ENCODE measurements at places on chromosomes 5 and 9.
A peak's percentile ranks its signal among the peaks of the same experiment; 100 is the strongest.

- peak; percentile 25 for DNase-seq
Measured at GRCh38 chr9:25724424-25724823, 46.2 kb upstream of the TUSC1 start.

- no peak for DNase-seq
Measured at GRCh38 chr5:134714120-134714519, 24.2 kb upstream of the CAMLG start.

- DNase-seq: no peak
Measured at GRCh38 chr5:136506131-136506530, 140.8 kb upstream of the TRPC7 start.

GRCh38 chr9:87525546-87526303 lies 28.1 kb downstream of the DAPK1 start:
- no peak for DNase-seq

GRCh38 chr5:113000466-113000865 lies 23.9 kb downstream of the DCP2 start:
- DNase-seq: no peak

DNA sequence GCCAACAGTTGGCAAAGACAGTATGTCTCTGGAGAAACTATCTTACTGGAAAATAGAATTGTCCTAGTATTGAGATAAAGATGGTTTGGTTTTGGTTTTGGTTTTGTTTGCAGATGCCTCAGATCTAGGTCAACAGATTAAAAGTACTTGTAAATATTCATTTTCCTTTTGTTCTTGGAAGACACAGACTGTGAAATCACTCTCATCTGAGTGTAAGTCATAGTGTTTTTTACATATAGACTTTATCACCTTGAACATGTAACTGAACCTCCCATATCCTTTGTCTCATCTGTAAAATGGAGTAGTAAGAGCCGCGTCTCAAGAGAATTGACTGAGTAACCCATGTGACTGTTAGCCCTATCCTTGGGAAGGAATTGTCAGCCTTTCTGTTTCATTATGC lies 34.3 kb downstream of the MAP3K1 start:
- DNase-seq: no peak

DNA sequence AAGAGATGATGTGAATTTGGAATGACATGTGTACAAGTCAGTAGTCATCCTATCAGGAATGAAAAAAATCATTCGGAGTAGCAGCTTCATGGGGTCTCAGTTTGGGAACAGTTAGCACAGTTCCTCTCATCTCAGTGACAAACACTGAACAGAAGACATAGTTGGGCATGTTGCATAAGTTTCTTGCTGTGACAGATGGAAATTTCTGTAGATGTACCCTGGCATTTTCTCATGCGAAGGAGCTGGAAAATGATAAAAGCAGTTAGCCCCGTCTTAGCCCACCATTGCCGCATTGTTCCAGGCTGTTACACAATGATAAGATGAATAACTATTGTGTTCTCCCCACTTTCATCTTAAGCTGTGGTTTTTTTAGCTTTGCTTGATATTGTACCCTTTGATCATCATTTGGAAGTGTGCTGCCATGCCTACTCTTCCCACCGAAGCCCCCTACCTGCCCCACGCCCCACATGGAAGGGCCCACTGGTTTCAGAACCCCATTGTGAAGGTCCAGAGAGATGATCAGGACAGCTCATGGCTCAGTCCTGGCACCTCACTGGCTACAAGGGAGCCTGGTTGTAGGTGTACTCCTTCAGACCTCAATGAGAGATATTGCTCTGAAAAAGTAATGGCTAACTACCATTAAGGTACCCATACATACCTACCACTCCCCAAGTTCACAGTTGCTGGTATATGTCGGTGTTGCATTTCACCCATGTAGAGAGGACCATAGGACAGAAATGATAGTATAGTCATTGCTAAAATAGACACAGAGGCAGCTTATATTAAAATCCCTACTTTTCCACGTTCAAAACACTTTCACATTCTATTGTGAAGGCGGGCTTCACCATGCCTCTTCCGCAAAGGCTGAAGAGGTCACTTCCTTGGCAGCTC lies 38.8 kb downstream of the SFXN1 start:
- no peak for DNase-seq

- DNase-seq: no peak
Measured at GRCh38 chr5:170590566-170590965, 86.7 kb downstream of the KCNIP1 start.

- DNase-seq: no peak
Measured at GRCh38 chr5:115542651-115543364, 1.8 kb downstream of the FEM1C start.

DNA sequence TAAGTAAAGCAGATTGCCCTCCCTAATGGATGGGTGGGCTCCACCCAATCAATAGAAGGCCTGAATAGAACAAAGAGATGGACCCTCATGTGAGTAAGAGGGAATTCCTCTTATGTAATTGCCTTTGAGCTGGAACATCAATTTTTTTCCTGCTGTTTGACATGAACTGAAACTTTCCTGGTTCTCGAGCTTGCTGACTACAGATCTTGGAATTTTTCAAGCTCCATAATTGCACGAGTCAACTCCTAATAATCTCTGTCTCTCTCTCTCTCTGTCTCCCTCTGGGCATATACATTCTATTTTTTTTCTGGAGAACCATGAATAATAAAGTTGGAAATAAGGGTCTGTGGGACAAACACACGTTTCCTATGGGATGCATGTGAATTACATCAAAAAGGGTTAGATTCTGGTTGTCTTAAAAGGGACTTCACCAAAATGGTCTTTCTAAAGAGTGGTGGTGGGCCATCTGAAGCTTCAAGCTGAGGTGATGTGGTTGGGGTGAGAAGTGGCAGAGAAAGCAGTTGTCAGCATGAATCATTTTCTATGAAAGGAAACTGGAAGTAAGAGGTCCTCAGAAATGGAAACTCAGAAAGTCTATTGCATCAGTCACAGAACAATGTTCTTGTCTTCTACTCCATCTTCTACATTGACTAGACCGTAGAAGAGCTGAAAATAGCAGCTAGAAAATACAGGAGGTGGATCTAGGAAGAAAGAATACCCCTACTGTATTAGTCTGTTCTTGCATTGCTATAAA lies 47.0 kb upstream of the HOMER1 start:
- peak; percentile 44 for DNase-seq

DNA sequence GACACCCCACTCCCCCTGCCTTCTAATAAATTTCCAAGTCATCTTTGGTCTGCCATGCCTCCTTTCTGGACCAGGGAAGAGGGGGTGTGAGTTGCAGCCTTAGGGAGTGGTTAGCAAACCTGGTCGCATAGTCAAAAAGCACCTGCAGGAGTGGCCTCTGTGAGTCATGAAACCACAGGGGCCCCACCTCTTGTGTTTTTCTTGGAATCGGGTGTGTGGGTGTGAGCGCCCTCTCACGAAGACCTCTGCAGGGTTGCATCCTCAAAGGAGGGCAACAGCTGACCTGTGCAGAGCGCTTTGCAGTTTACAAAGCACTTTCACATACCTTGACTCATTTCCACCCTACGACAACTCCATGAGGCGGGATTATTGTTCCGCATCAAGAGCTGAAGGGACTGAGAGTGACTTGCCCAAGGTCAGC lies 36.8 kb upstream of the TEX48 start:
- DNase-seq: no peak

DNA sequence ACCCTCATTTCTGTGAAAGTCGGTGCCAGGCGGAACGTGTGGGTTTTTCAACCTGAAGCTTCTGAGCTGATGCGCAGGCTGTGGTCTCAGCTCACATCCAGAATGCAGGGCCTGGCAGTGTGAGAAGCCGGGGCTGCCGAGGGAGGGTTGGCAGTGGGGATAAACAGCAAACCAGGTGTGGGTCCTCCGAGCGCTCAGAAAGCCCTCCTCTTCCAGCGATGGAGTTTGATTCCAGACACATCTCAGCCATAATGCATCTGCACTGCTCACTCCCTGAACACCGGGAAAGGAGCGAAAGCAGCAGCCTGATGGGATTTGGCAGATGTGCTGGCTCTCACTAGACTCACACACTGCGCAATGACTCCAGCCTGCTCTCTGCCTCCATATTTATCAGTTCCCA lies 280.1 kb downstream of the HSPA4 start:
- DNase-seq: no peak

DNA sequence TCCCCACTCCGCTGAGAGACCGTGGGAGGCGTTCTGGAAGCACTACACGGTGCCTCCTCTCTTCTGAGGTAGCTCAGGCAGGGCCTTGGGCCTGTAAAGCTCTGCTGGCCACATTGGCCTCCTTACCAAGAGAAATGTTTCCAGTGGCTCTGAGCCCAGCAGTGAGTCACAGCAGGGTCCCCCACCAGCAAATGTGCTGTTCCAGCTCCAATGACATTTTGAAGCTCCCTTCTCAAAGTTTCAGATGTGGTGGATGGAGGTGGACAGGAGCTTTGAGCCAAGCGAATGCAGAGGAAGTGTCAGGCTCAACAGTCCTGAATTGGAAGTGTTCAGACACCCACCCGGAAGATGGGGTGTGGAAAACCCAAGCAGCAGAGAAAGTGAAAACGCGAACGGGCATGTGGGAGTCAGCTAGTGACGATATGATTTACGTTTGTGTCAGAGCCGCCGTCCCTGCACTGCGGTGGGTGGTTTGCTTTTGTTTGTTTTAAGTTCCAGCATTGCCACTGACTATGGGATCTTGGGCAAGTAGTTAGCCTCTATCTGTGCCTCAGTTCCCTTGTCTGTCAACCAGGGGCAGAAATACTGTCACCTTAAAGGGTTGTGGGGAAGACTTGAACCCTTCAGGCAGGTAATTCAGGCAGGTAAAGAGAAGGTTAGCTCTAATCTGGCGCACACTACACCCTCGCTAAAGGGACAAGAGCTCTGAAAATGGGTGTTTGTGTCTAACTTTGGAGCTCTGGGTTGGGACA lies 38.2 kb downstream of the C5orf15 start:
- DNase-seq: no peak

DNA sequence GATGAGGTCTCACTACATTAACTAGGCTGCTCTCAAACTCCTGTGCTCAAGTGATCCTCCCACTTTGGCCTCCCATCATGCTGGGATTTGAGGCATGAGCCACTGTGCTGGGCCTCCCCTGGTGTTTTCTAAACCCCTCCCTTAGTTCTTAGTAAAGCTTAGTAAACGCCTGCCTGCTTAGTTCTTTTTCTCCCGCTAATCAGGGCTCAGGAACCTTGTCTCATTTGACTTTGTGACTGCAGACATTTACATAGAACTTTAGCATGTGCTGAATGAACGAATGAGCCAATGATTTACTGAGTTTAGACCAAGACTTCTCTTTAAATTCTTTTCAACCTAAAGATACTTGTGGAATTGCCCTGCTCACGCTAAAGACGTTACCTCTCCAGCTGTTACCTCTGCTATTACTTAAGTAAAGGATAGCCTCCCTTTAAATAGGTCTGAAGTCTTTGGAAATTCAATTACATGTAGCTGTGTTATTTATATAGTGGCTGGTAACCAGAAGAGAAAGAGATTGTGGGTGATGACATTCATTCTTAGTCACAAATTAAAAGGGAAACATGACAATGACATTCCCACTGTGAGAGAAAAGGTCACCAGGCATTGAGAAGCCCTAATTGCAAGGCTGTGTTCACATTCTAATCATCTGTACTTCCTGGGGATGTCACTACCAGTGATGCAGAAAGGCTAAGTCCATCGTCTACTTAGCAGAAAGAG lies 18.6 kb upstream of the SUSD1 start:
- no peak for DNase-seq

DNA sequence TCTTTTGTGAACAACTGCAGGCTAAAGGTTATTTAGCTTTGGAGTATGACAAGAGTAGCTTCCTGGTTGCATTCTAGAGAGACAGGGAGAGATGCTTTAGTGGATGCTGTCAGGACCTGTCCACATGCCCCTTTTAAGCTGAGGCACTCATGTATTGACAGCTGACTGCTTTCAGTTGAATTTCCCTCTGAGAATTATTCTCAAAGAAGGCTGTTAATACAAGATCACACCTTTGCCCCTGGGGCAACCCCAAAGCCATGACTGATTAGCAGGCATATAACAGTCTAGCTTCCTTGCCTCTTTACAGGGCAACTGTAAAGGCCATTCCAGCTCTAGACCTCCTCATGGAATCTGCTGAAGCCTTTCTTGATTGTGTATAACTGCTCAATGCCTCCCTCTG lies 117.6 kb upstream of the ATP10B start:
- DNase-seq: no peak

GRCh38 chr5:7261049-7261448 lies 134.9 kb upstream of the ADCY2 start:
- DNase-seq: no peak

- DNase-seq: no peak
Measured at GRCh38 chr9:76463211-76463610, 4.2 kb downstream of the GCNT1 start.

GRCh38 chr5:1343315-1343751 lies 1.6 kb downstream of the CLPTM1L start:
- DNase-seq: no peak

DNA sequence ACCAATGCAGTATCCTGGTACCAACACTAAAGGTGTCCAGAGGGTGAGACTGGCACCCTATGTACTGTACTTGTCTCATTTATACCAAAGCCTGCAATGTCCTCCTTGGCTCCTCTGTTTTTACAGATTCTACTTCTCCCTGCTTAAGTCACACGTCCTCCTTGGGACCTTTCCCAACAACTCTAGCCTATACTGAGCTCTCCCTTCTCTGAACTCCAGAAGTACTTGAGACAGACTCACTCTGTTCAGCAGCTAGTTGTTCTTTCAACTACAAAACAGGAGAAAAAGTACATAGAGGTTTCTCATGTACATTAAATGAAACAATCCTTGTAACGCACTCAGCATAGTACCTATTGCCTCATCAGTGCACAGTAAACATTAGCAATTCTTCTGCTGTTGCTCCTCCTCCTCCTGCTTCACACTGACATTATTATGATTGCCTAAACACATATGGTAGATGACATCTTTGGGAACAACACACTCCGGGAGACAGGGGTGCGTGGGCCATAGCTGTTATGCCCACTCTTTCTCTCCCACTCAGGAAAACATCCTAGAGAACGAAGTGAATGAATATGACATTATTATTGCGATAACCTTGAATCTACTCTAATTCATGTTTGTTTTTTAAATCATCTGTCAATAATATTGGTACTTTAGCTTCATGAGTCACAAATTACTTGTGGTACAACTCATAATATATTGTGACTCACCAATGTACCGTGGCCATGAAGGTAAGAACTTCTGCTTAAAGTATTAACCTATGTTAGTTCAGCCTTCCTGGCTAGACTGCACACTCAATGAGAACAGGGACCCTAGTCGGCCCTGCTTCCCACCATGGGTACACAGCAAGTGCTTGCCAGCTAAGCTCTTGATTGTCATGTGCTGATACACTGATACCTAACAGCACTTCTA lies 180.3 kb upstream of the ADRA1B start:
- no peak for DNase-seq

- DNase-seq: no peak
Measured at GRCh38 chr5:168600409-168600808, 21.2 kb upstream of the PANK3 start.
